ENCODE measurements at places on chromosomes 3 and 15. TPM values are rescaled to one million over a fixed set of nuclear protein-coding genes. Genes with fewer than 3 reads are reported as not detected.

The GATA2 gene
- not detected for total RNA-seq

The PRICKLE2 gene
- total RNA-seq = 1.4 TPM

DNA sequence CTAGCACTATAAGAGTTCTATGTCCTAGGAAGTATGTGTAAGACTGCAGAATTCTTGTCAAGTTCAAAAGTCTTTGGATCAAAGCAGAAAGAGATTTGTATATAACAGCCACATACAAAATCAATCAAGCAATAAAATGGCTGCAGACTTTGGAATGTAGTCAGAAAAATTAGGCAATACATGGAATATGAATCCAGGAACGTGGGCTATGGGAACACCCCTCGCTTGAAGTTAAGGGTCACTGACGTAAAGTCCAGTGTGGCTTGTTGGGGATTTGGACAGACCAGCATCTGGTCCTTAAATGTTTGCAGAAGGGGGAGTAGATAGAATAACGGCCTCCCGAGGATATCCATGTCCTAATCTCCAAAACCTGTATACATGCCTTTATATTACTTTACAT lies 178.6 kb downstream of the ADAMTS9 start:
- H3K4me3 ChIP-seq = no peak overlapping the region
- no peak overlapping the region for H3K27ac ChIP-seq
- H3K36me3 ChIP-seq = no peaks in the 10 kb centered on the region
- no peaks in the 10 kb centered on the region for H3K27me3 ChIP-seq
- no peaks in the 10 kb centered on the region for H3K4me1 ChIP-seq

- peaks cover 6% of the 10 kb centered on the region for H3K4me1 ChIP-seq
- H3K36me3 ChIP-seq = no peaks in the 10 kb centered on the region
- peaks cover 3% of the 10 kb centered on the region for H3K27me3 ChIP-seq
- no peak for DNase-seq
Observed at GRCh38 chr3:183572935-183573334, 17.4 kb upstream of the KLHL6 start.

DNA sequence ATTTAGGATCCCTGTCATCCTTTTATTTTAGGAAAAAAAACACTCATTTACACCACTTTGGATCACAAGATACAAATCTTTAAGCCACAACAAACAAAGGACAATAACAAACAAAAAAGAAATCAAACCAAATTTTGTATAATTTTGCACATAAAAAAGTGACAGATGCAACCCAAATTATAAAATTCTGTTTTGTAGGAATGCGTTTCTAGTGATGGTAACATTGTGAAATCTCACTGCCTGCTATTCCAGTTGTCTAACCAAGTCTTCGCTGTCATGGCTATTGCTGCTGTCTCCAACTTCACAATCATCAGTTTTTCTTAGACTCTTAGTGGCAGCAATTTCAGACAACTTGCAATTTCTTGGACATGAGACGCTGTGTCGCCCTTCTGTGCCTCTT lies 58.3 kb upstream of the ARL6 start:
- H3K4me3 ChIP-seq = no peak overlapping the region
- H3K4me1 ChIP-seq = no peaks in the 10 kb centered on the region
- no peak for DNase-seq
- H3K36me3 ChIP-seq = no peaks in the 10 kb centered on the region
- no peak overlapping the region for H3K27ac ChIP-seq
- H3K27me3 ChIP-seq = no peaks in the 10 kb centered on the region

DNA sequence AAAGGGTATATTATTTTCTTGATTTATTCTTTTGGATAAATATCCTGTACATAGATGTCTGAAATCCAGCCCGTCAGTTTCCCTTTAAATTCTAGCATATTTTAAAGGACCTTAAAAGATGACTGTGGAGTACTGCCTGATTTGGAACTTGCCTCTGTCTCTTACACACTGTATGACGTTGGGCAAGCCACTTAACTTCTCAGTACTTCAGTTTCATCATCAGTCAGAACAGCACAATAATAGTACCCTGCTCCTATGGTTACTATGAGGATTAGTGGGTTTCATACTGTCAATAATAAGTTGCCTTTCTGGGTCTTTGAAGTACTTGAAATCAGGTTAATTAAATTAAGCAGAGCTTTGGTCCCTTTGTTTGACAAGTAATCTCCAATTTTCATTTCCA lies 374.3 kb downstream of the TIGIT start:
- no peak for DNase-seq
- no peaks in the 10 kb centered on the region for H3K36me3 ChIP-seq
- no peak overlapping the region for H3K4me3 ChIP-seq
- no peak overlapping the region for H3K27ac ChIP-seq
- no peaks in the 10 kb centered on the region for H3K27me3 ChIP-seq
- no peaks in the 10 kb centered on the region for H3K4me1 ChIP-seq

- no peak overlapping the region for H3K27ac ChIP-seq
- no peaks in the 10 kb centered on the region for H3K4me1 ChIP-seq
- no peaks in the 10 kb centered on the region for H3K36me3 ChIP-seq
Observed at GRCh38 chr3:21531909-21532308, 219.1 kb downstream of the ZNF385D start.
